ENCODE measurements at places on chromosomes 16 and 17.
A peak's percentile ranks its signal among the peaks of the same experiment; 100 is the strongest.

GRCh38 chr16:3874242-3874641 is 6.3 kb downstream of the CREBBP start:
- no peak for DNase-seq

DNA sequence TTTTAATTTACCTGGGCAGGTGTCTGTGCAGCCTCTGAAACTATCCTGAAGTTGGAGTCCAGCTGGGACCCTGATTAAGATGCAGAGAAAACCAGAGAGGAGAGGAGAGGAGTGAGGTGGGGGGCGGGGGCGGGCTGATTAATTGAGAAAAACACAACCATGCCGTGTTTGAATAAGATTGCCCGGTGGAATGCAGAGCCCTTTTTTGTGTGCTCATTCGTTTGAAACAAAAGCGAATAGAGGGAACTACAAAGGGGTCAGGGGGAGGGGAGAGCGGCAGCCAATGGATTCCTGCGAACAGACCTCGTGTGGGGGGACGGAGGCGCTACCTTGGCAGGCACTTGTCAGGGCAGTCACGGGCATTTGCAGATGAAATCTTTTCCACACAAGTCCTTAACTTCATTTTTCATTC is 355.8 kb downstream of the SOX9 start:
- DNase-seq: no peak

DNA sequence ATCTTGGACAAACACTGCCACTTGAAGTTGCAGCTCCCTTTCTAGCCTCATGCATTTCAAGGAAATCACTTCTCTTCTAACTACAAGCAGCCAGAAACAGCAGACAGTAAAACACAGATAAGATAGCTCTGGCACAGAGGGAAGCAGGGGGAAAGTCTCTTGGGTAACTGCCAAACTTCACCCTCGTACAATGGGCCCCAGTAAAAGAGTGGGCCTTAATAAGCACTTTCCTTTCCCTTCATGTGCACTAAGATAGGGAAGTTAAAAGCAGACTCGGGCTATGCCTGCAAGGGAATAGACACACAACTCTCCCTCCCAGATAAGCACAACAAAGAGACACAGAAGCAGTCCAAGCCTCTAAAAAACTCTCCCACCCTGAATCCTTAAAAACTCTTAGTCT is 4.2 kb upstream of the KRTAP4-5 start:
- DNase-seq: no peak

GRCh38 chr17:18038149-18038850 is 668 bp downstream of the ATPAF2 start:
- DNase-seq: no peak

DNA sequence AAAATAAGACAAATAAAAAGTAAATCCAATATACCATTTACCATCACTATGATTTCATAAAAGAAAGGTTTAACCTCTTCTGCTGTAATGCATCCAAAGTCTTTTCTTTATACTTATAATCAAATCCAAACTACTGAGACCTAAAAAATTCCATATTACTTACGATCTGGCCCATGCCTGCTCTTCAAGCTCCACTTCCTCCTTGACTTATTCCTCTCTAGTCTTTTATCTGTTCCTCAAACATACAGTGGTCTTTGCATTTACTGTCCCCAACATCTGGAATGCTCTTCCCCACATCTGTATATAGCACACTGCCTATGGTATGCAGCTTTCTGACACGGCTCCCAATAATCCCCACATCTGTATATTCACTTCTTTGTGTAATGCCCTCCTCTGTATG is 33.8 kb downstream of the PCTP start:
- DNase-seq: no peak

DNA sequence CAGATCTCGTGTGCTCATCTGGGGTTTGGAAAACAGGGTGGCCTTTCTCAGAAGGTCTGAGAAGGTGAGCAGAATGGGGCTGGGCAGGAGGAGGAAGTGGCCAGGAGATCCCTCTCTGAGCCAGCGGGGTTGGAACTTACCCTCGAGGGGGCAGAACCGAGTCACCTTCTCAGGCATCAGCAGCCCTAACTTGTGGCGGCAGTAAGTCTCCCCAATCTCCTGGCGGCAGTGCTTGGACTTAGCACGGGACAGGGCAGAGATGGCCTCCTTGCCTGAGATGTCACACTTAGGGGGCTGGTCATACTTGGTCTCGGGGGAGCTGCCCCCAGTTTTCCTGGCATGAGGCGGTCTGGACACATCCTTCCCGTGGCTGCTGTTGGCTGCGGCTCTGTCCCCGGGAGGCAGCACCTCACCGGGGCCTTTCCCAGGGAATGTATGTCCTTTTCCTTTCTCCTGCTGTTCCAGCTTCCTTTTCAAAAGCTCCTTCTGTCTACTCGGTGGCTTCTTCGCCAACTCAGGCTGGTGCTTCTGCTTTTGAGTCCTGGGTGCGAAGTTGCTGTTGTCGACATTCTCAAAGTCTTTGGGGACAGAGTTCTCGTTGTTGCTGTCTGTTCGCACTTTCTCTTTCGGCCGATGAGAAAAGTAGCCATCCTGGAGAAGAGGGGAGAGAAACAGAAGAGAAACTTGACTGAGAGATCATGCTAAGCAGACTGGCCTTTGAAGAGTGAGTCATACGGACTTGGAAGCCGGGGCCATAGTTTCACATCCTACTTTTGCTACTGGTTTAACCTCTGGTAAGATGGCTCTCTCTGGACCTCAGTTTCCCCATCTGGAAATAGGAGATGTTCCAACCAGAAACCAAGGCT is 211.7 kb downstream of the XYLT1 start:
- no peak for DNase-seq

GRCh38 chr16:46686815-46687473 is 2.0 kb downstream of the VPS35 start:
- no peak for DNase-seq

GRCh38 chr17:35750526-35751395 is 2.3 kb downstream of the GAS2L2 start:
- no peak for DNase-seq

DNA sequence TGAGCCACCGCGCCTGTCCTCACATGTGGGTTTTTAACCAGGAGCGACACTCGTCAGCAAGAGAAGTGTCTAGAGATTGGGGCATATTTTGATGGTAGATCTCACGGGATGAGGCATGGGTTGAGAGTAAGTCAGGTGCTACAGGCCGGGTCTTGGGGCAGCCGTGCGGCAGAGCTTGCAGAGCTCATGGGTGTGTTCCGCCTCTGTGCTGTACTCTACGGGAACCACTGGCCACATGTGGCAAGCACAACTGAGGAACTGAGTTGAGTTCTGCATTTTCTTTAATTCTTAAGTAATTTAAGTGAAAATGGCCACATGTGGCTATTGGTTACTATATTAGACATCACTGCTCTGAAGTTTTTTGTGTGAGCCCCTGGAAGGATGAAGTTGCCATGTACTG is 9.6 kb downstream of the CLUAP1 start:
- DNase-seq: no peak

- DNase-seq: no peak
These were observed 8.1 kb downstream of the ZCCHC14 start for GRCh38 chr16:87484487-87485331.

GRCh38 chr17:4559139-4559791 is 1.1 kb downstream of the GGT6 start:
- no peak for DNase-seq

DNA sequence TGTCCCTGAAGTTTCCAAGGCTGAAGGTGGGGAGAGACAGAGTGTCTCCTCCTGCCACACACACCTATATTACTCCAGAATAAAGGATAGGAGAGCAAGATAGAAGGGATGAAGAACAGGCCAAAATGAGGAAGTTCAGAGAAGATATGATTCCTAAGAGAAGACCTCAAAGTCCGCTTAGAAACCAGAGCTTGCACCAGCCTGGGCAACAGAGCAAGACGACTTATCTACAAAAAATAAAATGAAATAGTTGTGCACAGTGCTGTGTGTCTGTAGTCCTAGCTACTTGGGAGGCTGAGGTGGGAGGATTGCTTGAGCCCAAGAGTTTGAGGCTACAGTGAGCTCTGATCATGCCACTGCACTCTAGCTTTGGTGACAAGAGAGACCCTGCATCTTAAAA is 128.2 kb downstream of the HS3ST3B1 start:
- no peak for DNase-seq

- no peak for DNase-seq
These were observed 405.0 kb downstream of the WWOX start for GRCh38 chr16:78504401-78504851.

GRCh38 chr16:27595475-27595874 is 45.5 kb downstream of the KATNIP start:
- no peak for DNase-seq

DNA sequence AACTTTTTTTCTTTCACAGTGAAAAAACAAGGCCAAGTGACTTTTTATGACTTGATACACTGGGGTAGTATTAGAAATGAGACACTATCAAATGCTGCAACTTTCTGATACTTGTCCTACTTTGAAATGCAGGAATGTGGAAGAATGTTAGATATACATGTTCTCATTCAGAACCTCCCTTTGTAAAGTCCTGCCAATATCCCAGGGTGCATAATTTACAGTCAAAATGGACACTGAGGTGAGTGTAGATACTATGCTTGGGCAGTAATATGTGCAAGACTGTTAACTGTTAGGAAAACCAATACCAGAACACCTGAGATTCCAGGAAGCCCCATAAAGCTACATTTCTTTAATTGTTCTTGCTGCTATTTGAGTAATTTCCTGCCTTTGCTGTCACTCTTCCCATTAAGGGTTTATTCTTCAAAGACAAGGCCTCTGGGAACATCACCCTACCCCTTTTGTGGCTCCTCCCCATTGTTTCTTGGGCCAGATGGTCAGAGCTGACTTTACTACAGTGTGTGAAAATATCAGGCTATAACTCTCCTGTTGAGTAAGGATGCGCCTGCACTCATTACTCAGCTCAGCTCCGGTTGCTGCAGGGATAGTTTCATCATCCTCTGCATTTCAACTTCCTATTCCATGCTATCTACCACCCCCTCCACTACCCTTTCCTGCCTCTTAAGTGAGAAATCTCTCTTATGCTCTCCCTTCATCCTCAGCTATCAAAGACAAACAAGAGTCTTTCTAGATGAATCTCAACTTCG is 48.7 kb downstream of the TMEM100 start:
- no peak for DNase-seq

DNA sequence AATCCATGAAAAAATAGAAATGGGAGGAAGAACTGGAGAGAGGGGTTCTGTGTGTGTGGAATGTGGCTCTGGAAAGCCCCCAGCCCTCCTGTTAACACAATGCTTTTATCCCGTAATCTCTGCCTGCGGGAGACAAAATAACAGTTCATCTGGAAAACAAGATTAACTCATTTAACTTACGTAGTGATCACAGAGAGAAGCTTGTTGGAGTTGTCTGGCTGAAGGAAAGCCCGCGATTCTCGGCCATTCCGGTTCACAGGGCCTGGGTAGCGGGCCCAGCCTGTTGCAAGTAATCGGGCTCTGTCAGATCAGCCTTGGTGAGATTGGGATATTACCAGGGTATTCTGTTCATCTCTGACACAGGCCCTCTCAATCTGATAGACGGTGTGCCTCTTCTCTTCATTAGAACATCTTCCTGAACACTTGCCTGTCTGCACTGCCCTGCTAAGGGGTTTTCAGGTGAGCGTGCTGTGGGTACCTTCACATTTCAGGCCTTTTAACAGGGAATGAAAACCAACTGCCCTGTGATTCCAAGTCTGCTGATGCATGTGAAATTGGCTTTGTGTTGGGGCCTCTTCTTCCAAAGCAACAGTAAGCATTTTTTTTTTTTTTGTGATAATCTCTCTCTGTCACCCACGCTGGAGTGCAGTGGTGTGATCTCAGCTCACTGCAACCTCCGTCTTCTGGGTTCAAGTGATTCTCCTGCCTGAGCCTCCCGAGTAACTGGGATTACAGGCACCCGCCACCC is 609.9 kb downstream of the WWOX start:
- DNase-seq: no peak

- DNase-seq: peak; percentile 76
These were observed 158.8 kb downstream of the AATF start for GRCh38 chr17:37107406-37108083.

DNA sequence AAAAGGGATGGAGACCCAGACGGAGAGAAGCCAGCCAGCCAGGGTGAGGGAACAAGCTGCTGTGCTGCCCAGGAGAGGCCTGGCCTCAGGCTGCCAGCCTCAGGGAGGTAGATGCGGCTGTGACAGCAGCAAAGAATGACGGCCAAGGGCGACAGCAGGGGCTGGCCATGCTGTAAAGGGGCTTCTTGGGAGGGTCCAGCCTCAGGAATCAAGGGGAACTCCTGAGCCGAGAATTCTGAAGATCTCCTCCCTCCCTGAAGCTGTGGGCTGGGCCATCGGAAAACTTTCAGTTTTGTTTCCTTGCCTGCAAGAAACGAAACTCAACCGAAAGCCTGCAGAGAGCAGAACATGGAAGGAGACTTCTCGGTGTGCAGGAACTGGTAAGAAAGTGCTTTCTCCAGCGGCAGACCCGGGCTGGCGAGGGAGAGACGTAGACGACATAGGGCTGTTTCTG is at the start of gene XAF1:
Gene XAF1, plus strand, starts transcription at position 316 of the 454 bp plus-strand sequence. Its CDS starts 33 bp downstream, at position 349.
- DNase-seq: no peak

DNA sequence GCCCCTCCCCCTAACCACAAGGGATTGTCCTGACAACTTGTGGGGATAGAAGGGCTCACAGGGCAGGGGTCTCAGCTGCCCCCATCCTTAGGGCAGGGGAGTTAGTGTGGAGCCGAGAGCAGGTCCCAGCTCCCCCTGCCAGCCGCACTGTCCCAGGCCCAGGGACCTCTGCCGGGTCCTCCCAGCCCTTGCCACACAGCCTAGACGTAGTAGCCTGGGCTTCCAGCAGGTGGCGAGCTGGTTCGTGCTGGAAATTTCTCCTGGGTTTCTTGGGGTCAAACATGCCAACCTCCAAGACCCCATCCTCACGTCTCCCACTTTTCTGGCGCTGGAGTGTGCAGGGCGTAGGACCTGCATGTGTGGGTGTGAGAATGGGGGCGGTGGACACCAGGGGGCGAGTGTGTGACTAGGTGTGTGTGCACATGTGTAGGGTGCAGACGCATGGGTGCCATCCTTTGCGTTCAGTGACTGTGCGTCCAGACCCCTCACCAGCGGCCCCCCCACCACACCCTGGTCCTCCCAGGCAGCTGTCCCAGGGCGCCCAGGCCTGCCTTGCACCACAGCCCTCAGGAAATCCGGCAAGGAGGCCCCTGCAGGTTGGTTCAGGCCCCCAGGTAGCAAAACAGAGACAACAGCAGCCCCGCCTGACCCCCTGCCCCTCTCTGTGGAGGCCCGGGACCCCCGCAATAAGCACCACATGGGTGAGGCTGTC is 29.5 kb downstream of the SBK1 start:
- no peak for DNase-seq

- peak; percentile 65 for DNase-seq
These were observed 24.1 kb downstream of the ALOX15B start for GRCh38 chr17:8062807-8063483.

GRCh38 chr17:1880851-1881630 is 51.2 kb downstream of the RPA1 start:
- DNase-seq: no peak

GRCh38 chr16:8751481-8752311 is 45.7 kb downstream of the TMEM186 start:
- no peak for DNase-seq

GRCh38 chr16:84052071-84052622 is 9.6 kb upstream of the SLC38A8 start:
- DNase-seq: no peak

- DNase-seq: no peak
These were observed 3.9 kb downstream of the TRPV2 start for GRCh38 chr17:16419074-16419928.

Measured in LNCaP clone FGC (cell line).